ENCODE measurements at places on chromosomes 3 and 15. TPM values are rescaled to one million over a fixed set of nuclear protein-coding genes. Genes with fewer than 3 reads are reported as not detected.

GRCh38 chr3:159487304-159487703 lies 501.3 kb upstream of the IL12A start:
- no peak for DNase-seq

- DNase-seq: no peak
Observed at GRCh38 chr3:52712291-52713212, 6.6 kb downstream of the SPCS1 start.

- no peak for DNase-seq
Observed at GRCh38 chr3:5616873-5617272, 429.4 kb downstream of the EDEM1 start.

DNA sequence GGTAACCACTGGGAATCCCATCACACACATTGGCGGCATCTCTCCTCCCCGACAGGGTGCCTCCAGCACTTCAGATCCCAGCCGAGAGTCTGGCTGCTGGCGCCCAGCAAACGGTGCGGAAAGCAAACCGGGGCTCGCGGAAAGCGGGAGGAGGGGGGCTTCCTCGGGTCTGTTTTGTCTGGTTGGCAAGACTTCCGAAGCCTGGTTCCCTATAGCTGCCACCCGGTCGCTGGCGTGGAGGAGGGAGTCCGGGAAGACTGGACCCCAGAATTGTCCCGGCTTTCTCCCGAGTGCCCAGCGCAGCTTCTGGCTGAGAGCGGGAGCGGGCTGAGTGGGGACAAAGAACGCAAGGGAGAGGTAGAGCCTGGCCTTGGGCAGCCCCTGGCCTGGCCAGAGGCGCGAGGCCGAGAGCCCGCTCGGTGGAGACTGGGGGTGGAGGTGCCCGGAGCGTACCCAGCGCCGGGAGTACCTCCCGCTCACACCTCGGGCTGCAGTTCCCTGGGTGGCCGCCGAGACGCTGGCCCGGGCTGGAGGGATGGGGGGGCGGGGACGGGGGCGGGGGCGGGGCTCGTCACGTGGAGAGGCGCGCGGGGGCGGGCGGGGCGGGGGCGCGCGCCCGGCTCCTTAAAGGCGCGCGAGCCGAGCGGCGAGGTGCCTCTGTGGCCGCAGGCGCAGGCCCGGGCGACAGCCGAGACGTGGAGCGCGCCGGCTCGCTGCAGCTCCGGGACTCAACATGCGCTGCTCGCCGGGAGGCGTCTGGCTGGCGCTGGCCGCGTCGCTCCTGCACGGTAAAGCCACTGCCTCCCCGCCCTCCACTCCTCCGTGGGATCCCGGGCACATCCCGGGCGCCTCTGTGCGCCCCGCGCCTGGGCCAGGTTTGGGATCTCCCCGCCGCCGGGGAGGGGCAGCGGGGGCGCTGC lies at the start of gene CHRNA7:
Gene CHRNA7, plus strand, starts transcription at position 654 of the 920 bp plus-strand sequence. Its CDS starts 80 bp downstream, at position 734.
- peak; percentile 95 for DNase-seq

GRCh38 chr3:2915826-2916225 lies 194.3 kb downstream of the IL5RA start:
- no peak for DNase-seq

DNA sequence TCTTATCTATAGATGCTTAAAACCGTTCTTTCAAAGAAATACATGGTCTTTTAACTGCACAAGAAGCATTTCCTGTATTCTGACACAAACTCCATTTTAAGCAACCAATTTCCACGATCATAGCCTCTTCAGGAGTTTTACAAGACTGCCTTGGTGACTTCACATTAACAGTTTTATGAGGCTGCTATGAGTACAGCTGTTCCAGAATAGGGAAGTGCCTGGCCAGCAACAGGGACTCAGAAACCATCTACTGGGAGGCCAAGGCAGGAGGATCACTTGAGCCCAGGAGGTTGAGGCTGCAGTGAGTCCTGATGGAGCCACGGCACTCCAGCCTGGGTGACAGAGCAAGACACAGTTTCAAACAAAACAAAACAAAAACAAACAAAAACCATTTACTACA lies 78.4 kb downstream of the B3GNT5 start:
- DNase-seq: no peak

DNA sequence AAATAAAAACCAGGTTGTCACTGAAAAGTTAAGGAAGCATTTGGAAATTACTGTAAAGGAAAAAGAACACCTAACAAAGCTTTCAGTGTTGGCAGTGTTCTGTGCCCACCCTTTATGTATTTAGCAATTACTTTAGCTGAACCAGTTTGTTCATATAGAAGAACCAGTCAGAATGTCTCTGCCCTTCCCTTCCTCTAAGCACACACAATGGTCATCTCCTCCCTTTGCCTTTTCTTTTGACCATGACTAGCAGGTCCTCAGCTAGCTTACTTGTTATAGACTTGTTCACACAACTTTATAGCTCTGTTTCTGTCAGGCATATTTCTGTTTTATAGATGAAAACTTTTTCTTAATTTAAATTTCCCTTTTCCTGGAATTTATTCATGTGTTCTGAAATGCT lies 59.6 kb downstream of the AKAP13 start:
- no peak for DNase-seq

- no peak for DNase-seq
Observed at GRCh38 chr3:182370949-182371348, 422.4 kb upstream of the ATP11B start.

DNA sequence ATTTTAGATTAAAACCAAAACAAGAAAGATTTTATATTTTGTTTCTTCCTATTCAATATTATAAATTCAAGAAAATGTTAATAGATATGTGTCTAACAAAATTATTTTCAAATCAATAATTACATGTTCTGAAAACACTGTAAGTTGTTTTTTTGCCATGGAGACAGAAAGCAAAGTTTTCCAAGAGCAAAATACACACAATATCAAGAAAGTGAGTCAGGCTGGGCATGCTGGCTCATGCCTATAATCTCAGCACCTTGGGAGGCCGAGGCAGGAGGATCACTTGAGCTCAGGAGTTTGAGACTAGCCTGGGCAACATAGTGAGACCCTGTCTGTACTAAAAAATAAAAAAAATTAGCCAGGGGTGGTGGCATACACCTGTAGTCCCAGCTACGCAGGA lies 71.7 kb downstream of the TTC23 start:
- DNase-seq: no peak

GRCh38 chr3:139629033-139629432 lies 48.7 kb downstream of the NMNAT3 start:
- DNase-seq: peak; percentile 28

- no peak for DNase-seq
Observed at GRCh38 chr15:85780225-85780985, 14.3 kb downstream of the KLHL25 start.

GRCh38 chr15:77739591-77740378 lies 107.1 kb upstream of the LINGO1 start:
- DNase-seq: peak; percentile 86

- DNase-seq: no peak
Observed at GRCh38 chr3:54800478-54800877, 127.4 kb downstream of the LRTM1 start.

DNA sequence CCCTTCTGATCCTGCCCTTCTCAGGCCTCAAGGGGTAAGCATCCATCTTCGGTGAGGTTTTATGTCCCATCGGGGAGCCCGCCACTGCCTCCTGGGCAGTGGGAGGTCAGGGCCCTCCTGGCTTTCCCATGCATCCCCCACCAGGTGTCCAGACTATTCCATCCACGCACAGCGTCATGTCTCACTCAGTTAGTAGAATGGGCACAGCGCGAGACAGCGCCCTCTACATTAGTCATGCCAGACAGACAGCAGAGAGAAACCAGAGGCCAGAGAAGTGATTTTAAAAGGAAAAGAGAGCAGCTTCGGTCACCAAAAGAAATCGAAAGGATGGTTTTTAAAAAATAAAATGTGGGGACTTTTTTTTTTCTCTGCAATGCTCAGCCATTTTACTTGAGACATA lies 49.8 kb downstream of the ZDHHC3 start:
- DNase-seq: peak; percentile 28

DNA sequence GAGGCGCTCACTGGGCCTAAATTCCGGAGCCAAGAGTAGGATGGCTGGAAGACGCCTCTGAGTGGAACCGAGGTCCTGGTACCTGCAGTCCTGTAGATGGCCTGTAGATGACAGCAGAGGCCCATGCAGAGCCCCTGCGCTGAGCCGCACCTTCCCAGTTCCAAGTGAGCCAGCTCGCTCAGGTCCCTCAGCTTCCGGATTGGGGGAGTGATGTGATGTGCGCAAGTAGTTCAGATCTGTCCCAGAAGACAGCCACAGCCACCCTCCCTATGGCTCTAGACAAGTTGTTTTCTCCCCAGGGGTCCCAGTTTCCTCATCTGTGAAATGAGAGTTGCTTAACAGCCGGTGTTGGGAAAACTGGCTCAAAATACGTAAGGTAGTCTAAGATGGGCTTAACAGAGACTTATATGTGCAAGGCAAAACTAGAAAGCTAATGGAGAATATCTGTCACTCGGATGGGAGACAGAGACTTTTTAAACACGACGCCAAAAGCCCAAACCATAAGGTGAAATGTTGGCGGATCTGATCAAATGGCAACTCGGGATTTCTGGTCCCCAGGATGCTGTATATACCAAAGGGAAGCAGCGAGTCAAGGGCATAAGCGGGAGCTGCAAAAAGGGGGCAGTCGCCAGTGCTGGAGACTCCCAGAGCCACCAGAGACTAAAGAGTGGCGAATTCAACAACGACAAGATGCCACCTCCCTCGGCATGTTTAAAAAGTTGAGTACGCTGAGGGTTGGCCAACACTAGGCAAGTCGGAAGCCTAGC lies 765 bp upstream of the MAPKAPK3 start:
- peak; percentile 94 for DNase-seq

GRCh38 chr3:55484801-55485791 lies 2.0 kb downstream of the WNT5A start:
- DNase-seq: peak; percentile 94

DNA sequence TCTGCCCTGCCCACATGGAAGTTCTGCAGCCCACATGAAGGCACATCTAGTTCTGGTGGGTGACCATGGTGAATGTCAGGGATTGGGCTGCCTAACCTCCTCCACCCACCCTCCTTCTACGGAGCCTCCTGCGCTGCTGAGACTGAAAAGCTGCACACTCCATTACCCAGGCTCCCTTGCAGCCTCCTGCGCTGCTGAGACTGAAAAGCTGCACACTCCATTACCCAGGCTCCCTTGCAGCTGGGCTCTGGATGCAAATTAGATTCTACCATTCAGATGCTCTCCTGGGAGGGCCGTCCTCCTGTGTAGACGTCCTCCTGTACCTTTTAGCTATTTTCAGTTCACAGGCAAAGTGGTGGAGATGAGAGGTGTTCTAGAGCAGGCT lies 32.1 kb downstream of the POMGNT2 start:
- DNase-seq: no peak

DNA sequence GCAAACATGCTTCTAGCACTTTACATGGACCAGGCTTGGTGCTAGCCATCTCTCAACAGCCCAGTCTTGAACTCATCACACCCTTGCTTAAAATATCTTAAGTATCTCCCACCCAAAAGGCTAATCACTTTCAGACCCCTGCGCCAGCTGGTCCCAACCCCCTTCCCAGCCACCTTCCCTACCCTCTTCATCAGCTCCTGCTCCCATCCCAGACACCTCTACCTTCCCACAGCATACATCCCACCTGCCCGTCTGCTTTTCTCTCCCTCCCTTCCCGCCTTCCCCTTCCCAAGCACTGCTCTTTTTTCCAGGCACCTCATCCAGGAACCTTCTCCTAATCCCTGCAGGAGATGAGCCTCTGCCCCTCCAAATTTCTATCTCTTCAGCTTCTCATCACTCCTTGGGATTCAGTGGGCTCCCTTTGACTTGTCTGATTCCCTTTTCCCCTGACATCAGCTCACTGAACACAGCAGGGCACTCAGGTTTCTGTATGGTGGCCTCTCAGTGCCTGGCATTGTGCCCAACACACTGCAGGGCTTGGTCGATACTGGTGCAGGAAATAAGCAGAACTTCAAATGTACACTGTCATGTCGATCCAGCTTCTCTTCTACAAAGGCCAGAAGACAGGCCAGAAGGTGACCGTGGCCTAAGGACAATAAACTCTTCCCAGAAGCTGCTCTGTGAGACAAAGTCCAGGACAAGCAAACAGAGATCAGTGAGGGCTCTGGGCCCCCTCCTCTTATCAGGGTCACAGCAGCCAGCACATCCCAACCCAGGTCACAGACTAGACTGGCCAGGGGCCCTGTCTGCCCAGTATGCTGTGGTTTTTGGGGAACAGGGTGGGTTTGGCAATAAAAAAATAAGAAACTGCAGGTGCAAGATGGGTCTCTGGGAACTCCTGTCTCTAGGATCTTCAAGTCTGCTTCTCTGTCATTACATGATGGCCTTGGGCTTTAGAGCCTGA lies 2.2 kb upstream of the ITIH1 start:
- DNase-seq: no peak

- peak; percentile 63 for DNase-seq
Observed at GRCh38 chr3:16290007-16290826, 25.2 kb downstream of the OXNAD1 start.

DNA sequence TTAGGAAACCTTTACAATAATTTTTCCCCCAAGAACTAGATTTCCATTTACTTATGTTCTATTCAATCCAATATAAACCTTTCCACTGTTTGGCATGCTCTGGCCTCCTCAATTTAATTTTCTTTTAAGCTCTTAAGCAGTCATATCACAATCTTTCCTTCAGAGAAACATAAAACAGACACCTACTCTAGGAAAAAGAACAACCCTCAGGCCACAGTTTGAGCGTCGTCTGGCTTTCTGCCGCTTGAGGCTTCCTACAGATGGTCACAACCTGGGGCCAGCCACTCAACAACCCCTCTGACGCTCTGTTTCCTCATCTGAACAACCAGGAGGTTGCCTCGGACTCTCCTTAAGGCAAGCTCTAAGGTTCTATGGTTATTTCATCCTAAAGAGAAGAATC lies 143.3 kb downstream of the ADAMTS17 start:
- no peak for DNase-seq

GRCh38 chr3:77324105-77324504 lies 284.2 kb downstream of the ROBO2 start:
- DNase-seq: no peak

GRCh38 chr3:184713040-184713355 lies 1.1 kb upstream of the MAGEF1 start:
- no peak for DNase-seq

- no peak for DNase-seq
Observed at GRCh38 chr15:76987896-76988860, 6.7 kb upstream of the PSTPIP1 start.

GRCh38 chr3:141410846-141411245 lies 42.5 kb downstream of the ZBTB38 start:
- no peak for DNase-seq

The NPRL2 gene
- 35.7 TPM for total RNA-seq

The GLT8D1 gene
- 76.3 TPM for total RNA-seq

The NANOGP8 gene
- total RNA-seq: 1.5 TPM

The TMEM45A gene
- 82.7 TPM for total RNA-seq

The MCF2L2 gene
- total RNA-seq: 11.1 TPM

The UBL7 gene
- 69.3 TPM for total RNA-seq

The ARGFX gene
- total RNA-seq: not detected

The LRTM1 gene
- total RNA-seq: not detected

The OXNAD1 gene
- 28.7 TPM for total RNA-seq

The GOLGA6L4 gene
- total RNA-seq: 0.19 TPM

Data from neural progenitor cell (in vitro differentiated cells).